ENCODE measurements at places on chromosomes 5 and 9.

GRCh38 chr5:75078027-75078426, 25.7 kb upstream of the GCNT4 start:
- no peak for DNase-seq

DNA sequence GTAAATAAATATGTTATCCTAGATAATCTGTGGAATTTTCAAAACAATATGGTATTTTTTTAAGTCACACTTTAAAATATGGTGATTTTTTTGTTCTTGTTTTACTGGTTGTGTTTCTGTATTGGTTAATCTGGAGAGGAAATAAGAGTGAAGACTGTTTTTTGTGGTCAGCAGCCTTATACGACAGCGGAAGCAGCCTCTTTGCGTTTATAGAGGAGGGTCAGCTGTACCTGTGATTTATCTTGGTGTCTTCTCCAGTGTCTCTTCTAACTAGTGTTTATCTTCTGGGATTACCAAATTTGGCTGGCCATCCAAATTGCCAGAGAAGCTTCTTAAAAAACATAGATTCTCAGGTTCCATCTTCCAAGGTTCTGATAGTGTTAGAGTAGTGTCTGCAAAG, 58.7 kb downstream of the ICE1 start:
- DNase-seq = no peak

- no peak for DNase-seq
Measured at GRCh38 chr9:81305561-81306182, 383.7 kb downstream of the TLE1 start.

DNA sequence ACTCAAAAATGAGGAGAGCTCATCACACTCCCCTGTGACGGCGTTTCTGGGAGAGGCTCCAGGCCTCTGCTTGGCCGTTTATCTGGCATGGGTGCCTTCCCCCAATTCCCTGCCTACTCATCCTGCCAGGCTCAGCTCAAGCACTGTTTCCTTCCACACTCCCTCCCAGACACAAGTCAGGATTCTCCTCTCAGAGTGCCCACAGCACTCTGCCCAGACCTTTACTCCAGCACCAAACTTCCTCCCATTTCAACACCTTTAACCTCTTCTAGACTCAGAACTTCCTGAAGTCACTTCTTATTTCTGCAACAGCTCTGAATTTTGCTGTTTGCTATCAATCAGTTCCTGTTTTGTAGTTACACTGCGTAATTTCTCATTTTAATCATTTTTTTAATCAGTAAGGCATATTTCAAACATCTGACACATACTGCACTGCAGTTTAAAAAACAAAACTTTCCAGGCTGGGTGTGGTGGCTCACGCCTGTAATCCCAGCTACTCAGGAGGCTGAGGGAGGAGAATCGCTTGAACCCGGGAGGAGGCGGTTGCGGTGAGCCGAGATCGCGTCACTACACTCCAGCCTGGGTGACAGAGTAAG, 16.0 kb downstream of the TRMO start:
- DNase-seq = no peak

GRCh38 chr5:95283761-95284571, 928 bp downstream of the MCTP1 start:
- DNase-seq = no peak

DNA sequence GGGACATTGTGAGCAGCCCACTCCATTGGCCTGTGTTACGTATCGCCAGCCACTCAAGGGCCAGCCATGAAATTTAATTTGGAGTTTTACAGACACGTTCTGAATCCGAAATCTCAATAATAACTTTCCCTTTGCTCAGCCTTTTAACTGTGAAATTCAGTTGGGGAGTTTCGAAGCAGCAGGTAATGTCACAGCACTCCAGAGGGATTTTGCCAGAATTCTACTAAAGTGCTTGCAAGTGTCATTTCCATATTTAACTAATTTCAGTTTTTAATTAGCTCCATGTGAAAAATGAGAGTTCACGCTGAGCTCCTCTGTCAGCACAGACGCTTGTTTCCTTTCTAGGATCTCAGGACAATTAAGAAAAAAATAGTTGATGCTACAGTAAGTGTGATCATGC, 267.1 kb upstream of the WWC1 start:
- DNase-seq = no peak
